ENCODE measurements at places on chromosomes 4 and X.

DNA sequence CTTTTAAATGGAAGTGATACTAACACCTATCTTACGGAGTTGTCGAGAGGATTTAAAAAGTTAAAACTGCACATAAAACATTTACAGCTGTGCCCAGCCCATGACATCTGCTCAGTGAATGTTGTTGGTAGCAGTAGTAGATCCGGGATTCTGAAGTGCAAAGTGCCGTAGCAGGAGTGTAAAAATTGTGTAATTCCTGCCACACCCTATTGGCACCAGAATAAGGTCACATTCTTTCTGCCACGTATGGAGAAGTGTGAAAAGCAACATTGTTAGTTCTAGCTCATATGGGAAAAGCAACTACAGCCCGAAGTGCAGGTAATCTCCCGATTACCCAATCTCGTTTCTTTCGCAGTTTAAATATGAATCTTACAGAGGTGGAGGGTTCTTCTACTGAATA is 31.2 kb downstream of the PRIMPOL start:
- DNase-seq = no peak

- no peak for DNase-seq
Measured at GRCh38 chr4:26260571-26260970, 60.2 kb upstream of the RBPJ start.

DNA sequence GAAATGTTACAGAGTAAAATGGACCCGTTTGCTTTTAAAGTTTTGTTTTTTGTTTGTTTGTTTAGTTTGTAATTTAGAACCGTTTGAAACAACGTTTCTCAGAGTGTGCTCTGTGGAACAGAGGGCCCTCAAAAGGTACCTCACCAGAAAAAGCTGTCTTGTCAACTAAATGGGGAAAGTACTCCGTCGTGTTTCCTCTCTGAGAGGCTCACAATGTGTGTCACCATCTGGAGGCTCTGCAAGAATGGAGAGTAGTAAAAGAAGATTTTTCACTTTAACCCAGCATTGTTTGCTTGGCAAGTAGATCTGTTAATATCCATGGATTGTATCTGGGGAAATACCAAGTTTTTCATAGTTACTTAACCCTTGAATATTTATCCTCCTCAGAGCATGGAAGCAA is 1.5 kb upstream of the ENPEP start:
- no peak for DNase-seq

- DNase-seq = no peak
Measured at GRCh38 chr4:8230033-8230432, 30.9 kb downstream of the SH3TC1 start.

DNA sequence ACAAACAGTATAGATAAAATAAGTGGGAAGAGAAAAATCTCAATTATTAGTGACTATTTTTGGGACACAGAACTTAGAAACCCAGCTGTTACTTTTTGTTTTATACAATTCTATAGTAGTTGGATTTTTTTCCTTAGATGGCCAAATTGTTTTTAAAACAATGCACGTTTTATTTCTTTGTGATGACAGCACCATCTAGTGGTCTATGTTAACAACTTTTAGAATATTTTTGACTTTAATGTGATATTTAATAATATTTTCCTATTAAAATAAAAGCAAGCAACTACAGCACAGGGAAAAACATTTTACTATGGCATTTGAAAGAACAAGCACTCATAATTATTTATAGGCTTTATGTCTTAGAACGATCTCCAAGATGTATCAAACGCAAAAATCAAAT is 5.6 kb upstream of the SMIM31 start:
- DNase-seq = peak; percentile 3

DNA sequence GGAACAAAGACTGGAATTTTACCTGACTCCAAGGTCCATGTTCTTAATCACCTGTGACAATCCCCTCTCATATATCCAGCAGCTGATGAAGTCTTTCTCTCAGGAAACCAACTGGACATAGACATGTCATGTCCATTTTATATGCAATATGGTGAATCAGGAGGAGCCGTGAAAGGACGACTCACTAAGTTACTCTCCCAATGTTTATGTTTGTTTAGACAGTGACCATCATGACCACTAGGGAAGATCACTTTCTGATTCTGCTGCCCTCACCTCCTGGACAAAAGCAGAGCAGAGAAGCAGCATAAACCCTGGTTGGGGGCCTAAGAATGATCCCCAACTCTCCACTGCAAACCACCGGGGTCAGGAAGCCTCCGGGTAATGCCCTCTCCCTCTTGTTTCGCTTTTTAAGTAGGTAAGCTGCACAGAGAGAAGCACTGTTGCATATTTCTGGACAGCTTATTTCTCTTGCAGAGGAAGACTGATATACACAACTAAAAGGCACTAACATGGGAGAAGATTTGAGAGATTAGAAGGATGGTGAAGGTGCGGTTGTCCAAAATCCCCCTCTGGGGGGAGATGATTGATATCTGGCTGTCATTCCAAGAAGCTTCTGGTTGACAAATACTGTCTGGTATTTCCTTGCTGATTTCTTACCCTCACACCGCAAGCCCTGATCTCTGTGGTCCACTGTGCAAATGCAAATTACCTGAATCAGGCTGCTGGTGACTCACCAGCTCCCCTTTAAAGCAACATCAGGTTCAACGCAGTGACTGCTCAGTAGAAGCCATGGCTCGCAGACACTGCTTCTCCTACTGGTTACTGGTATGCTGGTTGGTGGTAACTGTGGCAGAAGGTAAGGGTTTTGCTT is at the start of gene ODAPH:
TSS of gene ODAPH (plus strand) at position 773 of the 871 bp plus-strand sequence. CDS start at position 790, 17 bp downstream.
- no peak for DNase-seq

DNA sequence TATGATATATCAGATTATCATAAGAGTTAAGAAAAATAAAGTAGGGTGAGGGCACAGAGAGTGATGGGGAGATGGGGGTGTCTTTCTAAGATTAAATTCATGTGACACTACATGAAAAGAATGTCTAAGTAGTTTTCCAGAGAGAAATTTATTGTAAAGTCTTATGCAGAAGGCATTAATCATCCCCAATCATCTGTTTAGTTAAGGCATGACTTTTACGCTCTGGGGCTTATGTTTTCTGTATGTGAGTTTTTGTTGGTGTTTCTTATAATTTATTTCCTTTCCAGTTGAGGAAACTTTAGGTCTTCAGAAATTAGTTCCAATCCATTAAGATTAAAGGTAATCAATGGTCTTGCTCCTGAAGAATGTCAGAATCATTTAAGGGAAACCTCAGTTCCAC is 383.0 kb upstream of the GALNT7 start:
- no peak for DNase-seq

DNA sequence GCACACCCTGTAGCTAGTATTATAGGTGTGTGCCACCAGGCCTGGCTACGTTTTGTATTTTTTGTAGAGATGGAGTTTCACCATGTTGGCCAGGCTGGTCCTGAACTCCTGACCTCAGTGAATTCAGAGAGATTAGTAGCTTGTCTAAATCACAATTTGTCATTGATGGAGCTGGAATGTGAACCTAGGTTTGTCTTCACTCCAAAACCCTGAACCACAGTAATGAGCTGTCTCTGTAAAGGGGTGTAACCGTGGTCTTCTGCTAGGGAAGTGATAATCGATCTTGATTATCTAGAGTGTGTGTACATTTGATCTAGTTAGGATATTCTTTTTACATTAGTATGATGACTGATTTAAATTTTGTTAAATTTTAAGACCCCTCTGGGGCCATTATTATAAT is 8.3 kb downstream of the ARHGAP10 start:
- DNase-seq = no peak

Measured in HepG2 (cell line).